ENCODE measurements at places on chromosomes 2 and 18. TPM values are rescaled to one million over a fixed set of nuclear protein-coding genes. Genes with fewer than 3 reads are reported as not detected.

The VIT gene
- total RNA-seq: 201 TPM

The KIAA2012 gene
- not detected for total RNA-seq

The HOXD8 gene
- 18.2 TPM for total RNA-seq

The BCL11A gene
- total RNA-seq: not detected

The GORASP2 gene
- total RNA-seq: 35.4 TPM

The KCTD1 gene
- total RNA-seq: 33.6 TPM

The LRATD1 gene
- total RNA-seq: 3.9 TPM

The TXNDC2 gene
- total RNA-seq: not detected

The PLB1 gene
- total RNA-seq: 1.7 TPM

The NOSTRIN gene
- 22.8 TPM for total RNA-seq

The SULT1C3 gene
- total RNA-seq: not detected

The SLC11A1 gene
- total RNA-seq: 19.0 TPM

The DTNA gene
- 40.2 TPM for total RNA-seq

The CDK15 gene
- total RNA-seq: 6.5 TPM

The PMAIP1 gene
- 0.98 TPM for total RNA-seq
